ENCODE measurements at places on chromosomes 2 and 18.

- DNase-seq: peak; percentile 95
These were observed 460.7 kb downstream of the MTX2 start for GRCh38 chr2:176729706-176730569.

DNA sequence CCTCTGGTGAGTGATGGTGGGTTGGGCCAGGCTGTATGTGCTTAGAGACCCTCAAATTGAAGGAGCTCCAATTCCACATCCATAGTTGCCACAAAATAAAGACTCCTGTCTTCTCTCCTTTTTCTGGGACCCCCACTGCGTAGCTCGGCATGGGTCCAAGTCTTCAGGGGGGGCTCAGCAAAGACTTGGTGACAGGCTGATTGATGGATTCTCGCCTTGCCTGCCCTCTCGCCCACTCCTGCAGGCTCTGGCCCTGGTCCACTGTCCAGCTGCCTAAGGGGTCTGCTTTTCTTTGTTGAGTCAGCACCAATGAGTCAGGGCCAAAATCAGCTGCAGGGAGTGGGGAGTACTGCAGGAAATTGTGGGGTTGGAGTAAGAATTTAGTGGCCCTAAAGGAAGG lies 21.5 kb downstream of the RPL37A start:
- no peak for DNase-seq

DNA sequence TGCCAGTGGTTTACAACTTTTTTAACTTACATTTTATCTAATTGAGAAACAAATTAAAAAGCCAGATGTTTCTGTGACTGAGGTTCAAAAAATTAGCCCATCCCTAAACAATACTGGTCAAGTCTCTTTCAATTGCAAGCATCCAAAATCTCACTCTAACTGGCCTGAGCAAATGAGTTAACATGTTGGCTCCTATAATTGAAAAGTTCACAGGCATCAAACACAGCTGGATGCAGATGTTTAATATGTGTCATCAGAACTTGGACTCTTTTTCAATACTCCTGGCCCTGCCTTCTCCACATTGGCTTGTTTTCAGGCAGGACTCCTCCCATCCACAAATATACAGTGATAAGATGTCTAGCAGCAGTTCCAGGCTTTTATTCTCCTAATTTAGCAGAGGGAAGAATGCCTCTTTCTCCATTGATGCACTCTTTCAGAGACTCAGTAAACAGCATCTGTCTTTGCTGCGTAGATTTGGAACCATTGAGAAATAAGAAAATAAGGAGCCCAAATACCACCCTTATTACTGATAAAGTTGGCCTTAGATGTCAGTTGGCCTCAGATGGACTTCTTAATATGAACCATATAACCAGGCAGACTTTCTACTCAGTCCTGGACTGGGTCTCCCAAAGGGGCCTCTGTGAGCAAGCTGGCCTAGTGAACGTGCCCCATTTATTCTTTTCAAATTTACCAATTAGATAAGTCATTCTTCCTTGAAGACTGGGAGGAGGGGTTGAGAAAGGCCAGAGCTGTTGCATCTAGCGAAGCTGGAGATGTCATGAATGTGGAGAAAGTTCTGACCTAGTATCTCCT lies 30.4 kb upstream of the FN1 start:
- no peak for DNase-seq

DNA sequence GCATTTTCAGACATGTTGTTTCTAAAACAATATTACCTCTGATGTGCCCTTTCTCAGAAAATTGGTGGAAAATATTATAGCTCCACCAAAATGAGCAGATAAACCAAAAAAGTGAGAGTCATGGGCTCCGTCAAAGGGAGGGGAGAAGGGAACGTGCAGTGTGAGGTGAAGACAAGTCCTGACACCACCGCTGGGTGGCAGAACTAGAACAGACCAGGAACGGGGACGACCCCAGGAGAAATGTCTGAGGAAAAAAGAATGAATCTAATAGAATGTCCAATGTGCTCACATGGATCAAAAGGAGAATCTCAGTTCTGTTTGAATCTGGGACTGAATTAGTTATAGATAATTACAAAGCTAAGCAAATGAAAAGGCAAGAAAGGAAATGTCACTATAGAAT lies 22.6 kb upstream of the BCL2 start:
- DNase-seq: peak; percentile 35

DNA sequence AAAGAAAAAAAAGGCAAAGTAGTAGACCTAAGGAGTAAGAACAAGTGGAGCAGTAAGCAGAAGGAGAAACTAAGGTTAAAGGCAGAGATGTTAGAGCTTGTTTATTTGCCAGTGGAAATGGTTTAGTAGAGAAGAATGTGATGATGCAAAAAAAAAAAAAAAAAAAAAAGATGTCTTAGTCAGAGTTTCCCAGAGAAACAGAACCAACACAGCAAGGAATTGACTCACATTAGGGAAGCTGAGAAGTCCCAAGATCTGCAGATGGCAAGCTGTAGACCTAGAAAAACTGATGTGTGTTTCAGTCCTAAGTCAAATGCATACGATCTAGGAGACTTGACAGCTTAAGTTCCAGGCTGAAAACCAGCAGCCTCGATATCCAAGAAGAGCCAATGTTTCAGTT lies 1548.8 kb upstream of the LRRTM1 start:
- DNase-seq: no peak

DNA sequence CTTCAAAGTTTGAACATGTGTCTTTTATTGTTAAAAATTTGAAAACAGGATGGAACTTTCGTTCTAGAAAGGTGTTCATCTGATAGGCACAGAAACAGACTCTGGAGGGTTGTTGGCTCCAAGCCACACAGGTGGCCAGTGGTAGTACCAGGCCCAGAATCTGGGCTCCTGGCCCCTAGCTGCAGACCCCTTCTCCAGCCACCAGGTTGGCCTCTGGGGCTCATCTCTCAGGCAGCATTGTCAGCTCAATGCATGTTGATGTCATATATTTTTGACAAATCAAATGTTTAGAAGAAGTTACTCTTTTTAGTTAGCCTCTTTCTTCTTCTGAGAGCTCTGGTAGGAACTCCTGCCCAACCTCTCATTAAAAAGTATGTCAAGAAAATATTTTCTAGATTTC lies 34.5 kb upstream of the CHRNA1 start:
- no peak for DNase-seq

DNA sequence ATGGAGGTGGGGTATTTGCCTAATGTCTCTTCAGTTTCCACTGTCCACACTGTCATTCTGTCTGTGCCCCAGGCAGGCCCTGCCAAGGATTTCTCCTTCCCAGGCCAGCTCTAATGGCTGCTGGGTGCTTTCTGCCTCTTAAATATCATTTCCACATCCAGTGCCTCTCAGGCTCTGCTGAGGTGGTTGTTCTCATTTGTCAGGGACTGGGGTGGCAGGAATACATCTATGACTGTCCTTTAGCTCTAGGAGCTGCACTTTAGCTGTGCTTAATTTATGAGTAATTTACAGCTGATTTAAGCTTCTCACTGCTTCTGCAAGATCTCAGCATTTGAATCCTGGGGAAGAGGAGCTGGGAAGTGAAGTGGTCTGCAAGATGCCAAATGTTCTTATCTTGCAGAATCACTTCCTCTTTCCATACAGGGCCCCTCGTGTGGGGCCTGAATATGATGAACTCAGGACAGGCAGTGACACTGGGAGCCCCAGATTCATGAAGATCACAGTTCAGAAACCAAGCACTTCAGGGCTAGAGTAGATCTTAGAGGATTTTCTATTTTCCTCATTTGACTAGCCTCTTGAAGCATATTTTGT lies 150.2 kb downstream of the FSHR start:
- no peak for DNase-seq

All from endothelial cell of umbilical vein (primary cell).